HepG2 (cell line): ENCODE measurements at places on chromosomes 4 and X. TPM values are rescaled to one million over a fixed set of nuclear protein-coding genes. Genes with fewer than 3 reads are reported as not detected.

- H3K27ac ChIP-seq = no peak overlapping the region
- no peaks in the 10 kb centered on the region for H3K36me3 ChIP-seq
- H3K4me1 ChIP-seq = no peaks in the 10 kb centered on the region
- H3K4me3 ChIP-seq = no peak overlapping the region
- H3K27me3 ChIP-seq = no peaks in the 10 kb centered on the region
- DNase-seq = no peak
These were observed 936.2 kb upstream of the LCORL start for GRCh38 chr4:18957716-18958115.

DNA sequence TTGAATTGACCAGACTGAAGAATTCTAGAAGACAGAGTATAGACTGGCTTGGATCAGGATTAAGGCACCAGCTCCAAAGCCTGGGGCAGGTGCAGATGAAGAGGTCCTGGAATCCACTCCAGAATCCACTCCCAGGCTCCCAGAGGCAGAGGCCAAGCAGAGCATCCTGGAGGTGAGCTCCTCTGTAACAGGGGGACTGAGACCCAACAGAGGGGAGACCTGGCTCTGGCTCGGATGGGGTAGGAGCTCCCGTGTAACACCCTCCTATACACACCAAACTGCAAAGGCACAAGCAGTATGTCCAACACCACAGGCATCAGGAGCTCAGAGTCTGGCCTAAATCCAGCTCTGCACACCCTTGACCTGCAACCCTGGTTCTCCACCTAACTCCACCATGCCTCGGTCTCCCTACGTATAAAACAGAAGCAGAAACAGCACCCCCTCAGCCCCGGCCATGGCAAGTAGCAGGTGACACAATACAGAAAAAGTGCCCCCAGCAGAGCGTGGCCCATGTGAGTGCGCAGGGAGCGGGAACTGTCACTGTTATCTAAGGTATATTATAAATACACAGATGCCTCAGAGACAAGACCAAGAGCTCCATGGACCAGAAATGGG lies 14.9 kb downstream of the RNF212 start:
- no peaks in the 10 kb centered on the region for H3K36me3 ChIP-seq
- 0 out of 2 replicates have a peak, but pooled peaks cover 8% of the 10 kb centered on the region for H3K4me1 ChIP-seq
- no peak overlapping the region for H3K4me3 ChIP-seq
- peaks cover 31% of the 10 kb centered on the region; the same call in 2 of the 3 replicates for H3K27me3 ChIP-seq

The SCML1 gene
- 24.2 and 29.0 TPM in 2 replicates for total RNA-seq

The MTMR8 gene
- total RNA-seq = 0.14 and 0.31 TPM in 2 replicates

The SPATA18 gene
- 13.2 and 13.9 TPM in 2 replicates for total RNA-seq

The CDKL2 gene
- total RNA-seq = not detected in 2 replicates

The HDX gene
- total RNA-seq = 0.20 TPM in 1 of 2 replicates, not detected in the other

The BMPR1B gene
- total RNA-seq = 0.07 TPM in 1 of 2 replicates, not detected in the other
